Progenitor cell of endocrine pancreas (in vitro differentiated cells): ENCODE measurements at places on chromosomes 13 and 19. TPM values are rescaled to one million over a fixed set of nuclear protein-coding genes. Genes with fewer than 3 reads are reported as not detected.

ARL11 gene
- 0.10 TPM in 1 of 2 replicates, not detected in the other for total RNA-seq

SLC25A41 gene
- 1.4 and 1.5 TPM in 2 replicates for total RNA-seq

ZNF578 gene
- total RNA-seq: 2.8 and 3.0 TPM in 2 replicates

SH2D3A gene
- 19.8 and 20.0 TPM in 2 replicates for total RNA-seq

CADM4 gene
- total RNA-seq: 60.9 and 71.6 TPM in 2 replicates

CGB1 gene
- total RNA-seq: not detected in 2 replicates

CDX2 gene
- 24.8 and 31.0 TPM in 2 replicates for total RNA-seq

CGB2 gene
- total RNA-seq: not detected in 2 replicates

AMER2 gene
- 0.05 and 0.07 TPM in 2 replicates for total RNA-seq

SELENOV gene
- total RNA-seq: 5.1 and 6.5 TPM in 2 replicates

GRCh38 chr19:22882797-22883196, 50.7 kb downstream of the ZNF723 start:
- DNase-seq: no peak
- H3K36me3 ChIP-seq: peaks cover 1% of the 10 kb centered on the region
- H3K27me3 ChIP-seq: no peaks in the 10 kb centered on the region
- H3K4me1 ChIP-seq: no peaks in the 10 kb centered on the region
- H3K27ac ChIP-seq: no peak overlapping the region
- no peak overlapping the region for H3K4me3 ChIP-seq

- no peak overlapping the region for H3K4me3 ChIP-seq
- DNase-seq: no peak
- H3K36me3 ChIP-seq: no peaks in the 10 kb centered on the region
- no peaks in the 10 kb centered on the region for H3K4me1 ChIP-seq
Observed at GRCh38 chr13:51330791-51331190, 8.7 kb upstream of the SERPINE3 start.

DNA sequence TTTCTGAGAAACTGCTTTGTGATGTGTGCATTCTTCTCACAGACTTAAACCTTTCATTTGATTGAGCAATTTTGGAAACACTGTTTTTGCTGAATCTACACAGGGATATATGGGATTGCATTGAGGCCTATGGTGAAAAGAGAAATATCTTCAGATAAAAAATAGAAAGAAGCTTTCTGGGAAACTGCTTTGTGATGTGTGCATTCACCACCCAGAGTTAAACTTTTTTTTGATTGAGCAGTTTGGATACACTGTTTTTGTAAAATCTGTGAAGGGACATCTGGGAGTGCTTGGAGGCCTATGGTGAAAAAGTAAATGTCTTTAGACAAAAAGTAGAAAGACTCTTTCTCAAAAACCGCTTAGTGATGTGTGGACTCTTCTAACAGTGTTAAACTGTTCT, 1683.8 kb downstream of the UQCRFS1 start:
- H3K27me3 ChIP-seq: no peaks in the 10 kb centered on the region
- H3K36me3 ChIP-seq: peaks cover 2% of the 10 kb centered on the region
- H3K4me1 ChIP-seq: no peaks in the 10 kb centered on the region
- no peak for DNase-seq

GRCh38 chr13:99322297-99323103, 15.3 kb upstream of the GPR183 start:
- H3K4me3 ChIP-seq: no peak overlapping the region
- no peaks in the 10 kb centered on the region for H3K27me3 ChIP-seq
- H3K4me1 ChIP-seq: no peaks in the 10 kb centered on the region
- peaks cover 11% of the 10 kb centered on the region for H3K36me3 ChIP-seq
- H3K27ac ChIP-seq: no peak overlapping the region
- no peak for DNase-seq

DNA sequence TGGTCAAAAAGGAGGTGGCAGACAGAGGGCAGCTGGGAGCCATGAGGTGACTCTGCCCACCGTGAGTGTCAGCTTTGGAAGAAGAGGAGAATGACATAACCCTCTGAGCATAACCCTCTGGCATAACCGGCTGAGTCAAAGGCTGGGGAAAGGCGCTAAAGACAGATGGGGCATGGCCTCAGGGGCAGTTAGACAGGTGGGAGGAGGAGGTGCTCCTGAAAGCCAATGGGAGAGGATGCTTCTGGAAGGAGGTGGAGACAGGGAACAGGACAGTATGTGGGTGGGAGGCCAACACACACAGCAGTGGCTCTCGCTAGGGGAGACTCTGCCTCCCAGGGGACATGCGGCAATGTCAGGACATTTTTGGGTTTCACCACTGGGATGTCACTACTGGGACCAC, 17.1 kb downstream of the ELAVL1 start:
- no peak overlapping the region for H3K4me3 ChIP-seq
- no peaks in the 10 kb centered on the region for H3K27me3 ChIP-seq
- DNase-seq: no peak
- peaks cover 3% of the 10 kb centered on the region for H3K4me1 ChIP-seq

GRCh38 chr13:80011448-80012212, 329.3 kb downstream of the SPRY2 start:
- H3K27me3 ChIP-seq: no peaks in the 10 kb centered on the region
- no peaks in the 10 kb centered on the region for H3K36me3 ChIP-seq

- H3K4me3 ChIP-seq: no peak overlapping the region
- DNase-seq: no peak
- H3K27me3 ChIP-seq: no peaks in the 10 kb centered on the region
- H3K36me3 ChIP-seq: peaks cover 61% of the 10 kb centered on the region
- no peaks in the 10 kb centered on the region for H3K4me1 ChIP-seq
- H3K27ac ChIP-seq: no peak overlapping the region
Observed at GRCh38 chr19:40035996-40036395, 20.0 kb downstream of the ZNF780B start.

DNA sequence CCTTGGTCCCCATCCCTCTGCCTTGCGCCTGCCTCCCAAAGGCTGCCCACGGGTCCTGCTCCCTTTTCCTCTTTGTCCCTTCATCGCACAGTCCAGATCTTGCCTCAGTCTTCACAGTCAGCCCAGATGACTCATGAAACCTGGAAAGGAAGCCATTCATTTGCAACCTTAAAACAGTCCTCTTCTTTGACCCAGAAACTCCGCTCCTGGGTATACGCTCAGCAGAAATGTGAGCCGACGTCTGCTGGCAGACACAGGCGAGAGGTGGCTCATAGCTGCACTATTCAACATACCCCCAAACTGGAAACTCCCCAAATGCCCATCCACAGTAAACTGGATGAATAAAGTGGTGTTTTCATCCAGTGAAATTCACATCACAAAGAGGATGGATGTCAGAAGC, 13.6 kb upstream of the PEPD start:
- H3K27ac ChIP-seq: no peak overlapping the region
- peaks cover 1% of the 10 kb centered on the region for H3K4me1 ChIP-seq
- no peaks in the 10 kb centered on the region for H3K36me3 ChIP-seq
- H3K27me3 ChIP-seq: peaks cover 6% of the 10 kb centered on the region

DNA sequence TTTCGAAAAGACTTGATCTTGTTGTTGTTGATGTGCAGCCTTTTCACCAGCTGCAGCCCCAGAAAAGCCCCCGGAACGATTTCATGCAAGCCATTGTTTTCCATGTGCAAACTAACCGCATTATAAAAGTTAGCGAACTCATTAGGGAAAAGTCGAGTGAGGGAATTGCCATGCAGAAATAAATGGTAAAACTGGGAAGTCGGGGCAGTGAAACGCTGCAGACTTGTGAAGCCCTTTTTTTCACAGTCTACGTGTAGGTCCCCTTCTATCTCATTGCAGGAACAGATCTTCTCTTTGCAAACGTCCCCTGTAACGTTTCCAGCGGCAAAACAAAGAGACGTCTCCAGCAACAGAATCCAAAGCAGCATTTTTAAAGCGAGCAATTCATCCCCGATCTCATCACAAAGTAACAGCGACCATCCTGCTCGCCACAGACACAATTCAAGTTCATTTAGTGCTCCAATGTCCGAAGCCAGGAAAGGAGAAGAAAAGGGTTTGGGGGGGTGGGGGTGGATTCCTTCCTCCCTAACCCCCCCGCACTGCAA, 1.1 kb downstream of the SLITRK1 start:
- H3K27me3 ChIP-seq: peaks cover 86% of the 10 kb centered on the region
- H3K4me1 ChIP-seq: peaks cover 9% of the 10 kb centered on the region
- no peaks in the 10 kb centered on the region for H3K36me3 ChIP-seq
- H3K27ac ChIP-seq: no peak overlapping the region

- H3K27ac ChIP-seq: no peak overlapping the region
- H3K4me3 ChIP-seq: no peak overlapping the region
- no peak for DNase-seq
- no peaks in the 10 kb centered on the region for H3K27me3 ChIP-seq
- H3K36me3 ChIP-seq: peaks cover 14% of the 10 kb centered on the region
Observed at GRCh38 chr13:49749848-49750247, 42.6 kb downstream of the KPNA3 start.

DNA sequence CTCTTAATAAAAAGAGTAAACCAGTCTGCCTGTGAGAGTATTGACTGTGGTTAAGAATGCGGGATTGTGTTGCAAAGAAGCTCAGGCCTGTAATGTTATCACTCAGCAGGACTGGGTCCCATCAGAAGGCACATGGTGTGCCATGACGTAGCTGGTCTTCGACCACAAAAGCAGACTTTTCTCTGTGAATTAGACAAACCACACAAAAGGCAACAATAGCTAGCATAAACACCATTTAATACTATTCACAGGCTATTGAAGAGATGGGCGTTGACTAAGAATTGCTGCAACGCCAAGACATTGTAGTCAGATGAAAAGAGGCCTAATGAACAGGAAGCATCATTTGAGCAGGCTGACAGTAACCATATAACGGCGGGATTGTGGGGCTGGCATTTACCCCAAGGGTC, 235.6 kb upstream of the SOX21 start:
- peaks cover 2% of the 10 kb centered on the region for H3K27me3 ChIP-seq
- H3K27ac ChIP-seq: peak overlapping the region; percentile 3
- peaks cover 38% of the 10 kb centered on the region for H3K4me1 ChIP-seq
- no peak overlapping the region for H3K4me3 ChIP-seq
